Activated CD4-positive, alpha-beta T cell treated with anti-CD3 and anti-CD28 coated beads, Interleukin-2, Interleukin-6, amounts not matched to agents 100 ng/mL and 50 ng/mL, durations not matched to agents 16 hours and 8 hours (primary cell): ENCODE measurements at places on chromosomes 1 and 21.
A peak's percentile ranks its signal among the peaks of the same experiment; 100 is the strongest.

- peak; percentile 28 for DNase-seq
These were observed 393 bp downstream of the BLZF1 start for GRCh38 chr1:169368406-169368769.

- no peak for DNase-seq
These were observed 1.3 kb downstream of the RIMS3 start for GRCh38 chr1:40664167-40664537.

- DNase-seq: no peak
These were observed 5.0 kb downstream of the FAF1 start for GRCh38 chr1:50955116-50955515.

GRCh38 chr1:198620951-198621824, 17.7 kb upstream of the PTPRC start:
- peak; percentile 88 for DNase-seq

GRCh38 chr1:180247061-180247460, 17.0 kb downstream of the LHX4 start:
- peak; percentile 25 for DNase-seq

GRCh38 chr21:15061279-15061678, 3.5 kb downstream of the NRIP1 start:
- no peak for DNase-seq

DNA sequence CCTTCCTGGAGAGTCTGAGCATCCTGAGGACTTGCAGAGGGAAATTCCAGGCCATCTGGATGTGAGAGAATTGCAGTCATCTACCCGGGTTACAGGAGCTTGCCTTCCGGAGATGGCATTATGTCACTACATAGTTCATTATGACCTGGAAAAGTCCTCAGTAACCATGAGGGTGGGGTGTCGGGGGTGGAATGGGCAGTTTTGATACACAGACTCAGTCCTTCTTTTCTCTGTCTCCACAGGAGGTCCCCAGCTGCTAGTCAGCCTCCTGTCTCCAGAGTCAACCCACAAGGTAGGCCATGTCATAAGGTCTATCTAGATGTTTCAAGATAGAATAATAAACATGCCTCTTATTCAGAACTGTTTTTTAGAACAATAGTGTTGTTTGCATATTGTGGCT, 268.2 kb upstream of the SGIP1 start:
- no peak for DNase-seq

GRCh38 chr1:103371234-103371633, 154.3 kb upstream of the RNPC3 start:
- DNase-seq: no peak

DNA sequence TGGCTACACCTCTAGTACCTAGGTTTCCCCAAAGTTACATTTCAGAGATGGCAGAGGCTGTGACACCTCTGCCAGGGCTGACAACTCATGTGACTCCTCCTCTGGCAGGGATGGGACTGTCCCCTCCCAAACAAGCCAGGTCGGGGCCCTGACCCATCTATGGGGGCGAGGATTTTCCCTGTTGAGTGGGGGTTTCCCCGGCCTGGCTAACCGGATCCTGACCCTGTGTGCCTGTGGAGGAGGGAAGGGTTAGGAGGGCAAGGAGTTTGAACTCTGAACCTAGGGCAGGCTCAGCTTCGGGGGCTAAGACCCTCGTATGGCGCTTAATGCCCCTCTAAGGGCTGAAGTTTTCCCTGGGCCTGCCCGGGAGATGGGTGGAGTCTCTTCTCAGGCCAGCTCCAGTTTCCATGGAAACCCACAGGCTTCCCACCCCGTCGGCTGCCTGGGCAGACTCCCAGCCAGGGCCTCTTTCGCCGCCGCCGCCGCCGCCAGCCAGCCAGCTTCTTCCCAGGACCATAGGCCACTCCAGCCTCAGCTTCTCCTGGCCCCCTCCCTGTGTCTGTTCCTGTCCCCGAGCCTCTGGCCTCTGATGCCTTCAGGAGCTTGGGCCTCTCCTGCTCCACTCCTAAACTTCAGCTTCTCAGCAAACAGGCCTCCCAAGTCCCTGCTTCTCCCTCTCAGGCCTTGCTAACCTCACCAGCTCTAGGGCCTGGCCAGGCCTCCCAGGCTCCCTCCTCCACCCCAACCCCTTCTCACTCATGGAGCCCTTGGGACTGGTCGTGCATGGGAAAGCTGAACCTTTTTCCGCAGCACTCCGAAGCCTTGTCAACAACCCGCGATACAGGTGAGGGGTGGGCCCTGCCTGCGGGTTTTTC, at the start of gene BTBD19:
Gene BTBD19, plus strand, starts transcription at position 461 of the 875 bp plus-strand sequence. Its CDS starts 298 bp downstream, at position 759.
- DNase-seq: peak; percentile 81

GRCh38 chr1:206859082-206859521, 6.3 kb upstream of the IL20 start:
- DNase-seq: no peak

- DNase-seq: no peak
These were observed 312.5 kb upstream of the ZRANB2 start for GRCh38 chr1:71393301-71393700.

- DNase-seq: no peak
These were observed 4.4 kb downstream of the GJC2 start for GRCh38 chr1:228154021-228154669.

DNA sequence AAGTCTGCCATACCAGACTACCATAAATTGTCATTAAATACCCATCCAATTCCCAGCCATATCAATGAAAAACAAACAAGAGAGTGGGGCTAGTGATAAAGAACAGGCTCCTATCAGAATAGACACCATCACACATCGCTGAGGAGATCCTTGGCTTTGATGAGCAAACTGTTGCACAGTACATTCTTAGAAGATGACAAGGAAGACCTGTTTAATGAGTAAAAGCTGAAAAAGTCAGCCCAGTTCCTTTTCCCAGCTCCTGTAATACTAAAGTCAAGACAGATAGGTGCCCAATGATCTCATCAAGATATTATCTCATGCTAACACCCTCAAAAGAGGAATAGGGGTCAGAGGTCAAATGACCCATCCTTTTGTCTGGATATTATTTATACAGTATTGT, 164.5 kb upstream of the COA6 start:
- DNase-seq: no peak

- no peak for DNase-seq
These were observed 57.7 kb upstream of the LRRC7 start for GRCh38 chr1:69510026-69510425.

- DNase-seq: no peak
These were observed 83.6 kb downstream of the NRIP1 start for GRCh38 chr21:14981246-14981645.

GRCh38 chr1:226993814-226994585, 53.9 kb downstream of the COQ8A start:
- DNase-seq: no peak

DNA sequence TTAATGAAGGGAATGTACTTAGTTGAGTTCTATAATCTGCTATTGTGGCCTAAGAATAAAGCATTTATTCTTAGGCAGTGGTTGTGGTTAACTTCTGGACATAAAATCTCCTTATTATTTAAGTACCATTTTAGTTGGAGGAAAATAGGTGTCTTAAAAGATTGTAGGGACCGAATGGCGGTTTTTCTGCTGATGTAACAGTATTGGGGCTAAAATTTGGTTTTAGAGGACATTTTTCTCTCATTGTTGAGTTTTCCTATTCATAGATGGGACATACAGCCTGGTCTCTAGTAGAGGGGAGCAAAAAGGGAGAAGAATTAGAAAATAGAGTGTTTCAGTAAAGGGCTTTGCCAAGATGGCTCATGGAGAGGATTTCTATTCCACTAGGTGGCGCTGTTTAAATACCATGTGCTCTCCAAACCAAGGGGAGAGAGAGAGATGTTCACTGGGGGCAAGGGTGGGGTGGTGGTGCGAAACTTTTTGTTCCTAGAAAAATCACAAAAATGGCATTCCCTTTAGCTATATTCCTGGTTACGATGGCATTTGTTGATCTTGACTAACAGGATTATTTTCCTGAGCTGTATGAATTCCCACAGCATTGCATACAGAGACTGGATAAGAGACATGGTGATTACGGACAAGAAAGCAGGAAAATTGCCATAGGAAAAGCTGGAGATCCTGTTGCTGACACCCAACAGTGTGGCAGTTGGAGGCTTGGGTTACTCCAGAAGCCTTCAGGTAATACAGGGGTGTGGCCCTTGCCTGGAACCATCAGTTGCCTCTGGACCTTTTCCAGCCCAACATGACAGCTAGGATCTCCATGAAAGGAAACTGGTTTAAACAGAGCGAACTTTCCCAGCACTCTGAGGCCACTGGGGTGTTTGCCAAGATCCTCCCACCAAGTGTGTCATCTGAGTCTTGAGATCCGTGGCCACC, 18.2 kb upstream of the FCGR2A start:
- peak; percentile 80 for DNase-seq

DNA sequence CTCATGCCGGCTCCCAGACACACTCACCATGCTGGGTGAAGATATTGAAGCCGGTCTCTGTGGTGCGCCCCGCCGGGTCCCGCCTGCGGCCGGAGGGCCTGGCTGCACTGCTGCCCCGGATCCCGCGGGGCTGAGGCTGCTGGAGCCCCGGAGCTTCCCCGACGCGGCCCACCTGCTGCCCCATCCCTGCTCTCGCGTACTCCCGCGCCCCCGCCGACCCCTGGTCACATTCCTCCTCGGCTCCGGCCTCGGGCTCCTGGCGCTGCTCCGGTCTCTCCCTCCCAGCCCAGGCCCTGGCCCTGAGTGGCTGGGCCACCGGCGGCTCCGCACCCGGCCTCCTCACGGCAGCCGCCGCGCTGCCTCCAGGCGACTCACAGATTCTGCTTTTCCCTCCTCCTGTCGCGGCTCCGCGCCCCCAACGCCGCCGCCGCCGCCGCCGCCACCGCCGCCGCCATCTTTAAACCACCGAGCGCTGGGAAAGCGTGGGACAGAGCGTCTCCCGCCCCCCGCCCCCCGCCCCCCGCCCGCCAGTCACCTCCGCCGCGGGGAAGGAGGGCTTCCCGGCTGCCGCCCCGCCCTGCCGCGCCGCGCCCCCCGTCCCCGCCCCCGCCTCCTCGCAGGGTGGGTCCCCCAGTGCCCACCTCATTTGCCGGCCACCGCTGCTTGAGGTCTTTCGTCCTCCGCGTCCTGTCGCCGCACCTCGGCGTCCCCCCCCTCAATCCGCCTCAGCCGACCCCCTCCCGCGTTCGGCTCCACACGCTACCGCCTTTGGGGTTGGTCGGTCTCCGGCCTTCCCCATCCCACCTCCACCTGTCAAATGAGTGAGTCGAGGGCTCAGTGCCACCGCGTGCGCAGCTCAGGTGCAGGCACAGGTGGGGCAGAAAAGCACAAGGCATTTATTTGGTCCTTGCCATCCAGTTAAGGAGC, at the start of gene ABL2:
Gene ABL2, minus strand, starts transcription at position 464 of the 927 bp plus-strand sequence. Its CDS starts 280 bp downstream, at position 184.
- peak; percentile 49 for DNase-seq

DNA sequence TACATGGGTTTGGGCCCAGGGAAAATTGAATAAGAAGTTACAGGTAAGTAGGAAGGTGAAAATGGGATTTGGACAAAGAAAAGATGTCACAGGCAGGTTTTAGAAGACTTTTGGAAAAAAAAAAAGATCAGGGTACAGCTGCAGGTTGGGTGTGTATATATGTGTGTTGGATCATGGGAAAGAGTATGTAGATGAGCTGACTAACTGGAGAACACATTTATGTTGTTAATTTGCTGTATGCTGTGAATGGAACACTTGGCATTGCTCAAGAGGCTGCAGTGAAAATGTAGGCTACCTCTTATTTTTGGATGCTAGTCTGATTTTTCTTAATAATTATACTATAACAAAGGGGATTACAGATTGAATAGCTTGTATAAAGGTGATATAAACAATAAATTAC, 577.7 kb upstream of the USP24 start:
- no peak for DNase-seq

- no peak for DNase-seq
These were observed 34.6 kb downstream of the GADD45A start for GRCh38 chr1:67719329-67720196.

DNA sequence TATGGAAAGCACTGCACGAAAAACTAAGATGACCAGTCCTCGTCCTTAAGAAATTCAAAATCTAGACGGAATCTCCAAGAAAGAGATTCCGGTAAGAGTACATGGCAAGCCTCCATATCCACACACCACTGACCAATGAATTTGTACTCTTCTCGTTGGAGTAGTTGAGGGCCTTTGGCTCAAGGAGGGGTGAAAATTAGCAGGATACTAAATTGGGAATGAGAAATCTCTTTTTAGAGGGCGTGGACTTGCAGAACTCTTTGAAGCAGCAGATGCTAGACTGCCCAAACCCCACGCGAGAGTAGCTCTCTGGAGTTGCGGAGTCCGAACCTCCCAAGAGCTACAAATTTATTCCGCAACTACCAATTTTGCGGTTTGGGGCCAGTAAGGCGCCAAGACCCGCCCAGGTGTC, 872 bp upstream of the PPP2R5A start:
- DNase-seq: no peak

DNA sequence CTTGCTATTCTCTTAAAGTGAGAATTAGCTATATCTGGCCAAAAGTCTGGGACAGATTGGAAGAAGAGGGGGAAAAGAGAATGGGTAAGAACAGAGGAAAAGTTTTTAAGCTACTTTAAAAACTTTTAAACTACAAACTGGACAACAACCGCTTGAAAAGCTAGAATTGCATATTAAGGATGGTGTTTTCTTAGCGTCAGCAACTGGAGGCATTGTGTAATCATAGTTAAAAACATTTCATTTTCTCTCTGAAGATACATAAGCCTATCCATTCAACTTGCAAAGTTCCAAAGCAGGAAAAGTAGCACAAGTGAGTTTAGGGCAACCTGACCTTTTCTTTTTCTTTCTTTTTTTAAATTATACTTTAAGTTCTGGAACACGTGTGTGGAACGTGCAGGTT, 10.9 kb downstream of the PBX1 start:
- DNase-seq: no peak

DNA sequence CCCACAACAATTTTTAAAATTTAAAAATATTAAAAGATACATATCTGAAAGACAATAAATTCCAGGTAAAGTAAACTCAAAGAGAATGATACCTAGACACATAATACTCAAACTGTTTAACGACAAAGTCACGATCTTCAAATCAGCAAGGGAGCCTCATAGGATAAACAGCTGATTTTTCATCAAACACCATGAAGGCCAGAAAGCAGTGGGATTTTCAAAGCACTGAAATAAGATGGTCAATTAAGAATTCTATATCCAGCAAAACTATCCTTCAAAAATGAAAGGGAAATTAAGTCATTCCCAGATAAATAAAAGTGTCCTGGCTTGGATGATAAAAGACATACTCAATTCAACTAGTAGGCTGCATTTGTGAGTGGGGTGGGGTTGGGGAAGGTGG, 100.5 kb downstream of the TIAM1 start:
- no peak for DNase-seq

DNA sequence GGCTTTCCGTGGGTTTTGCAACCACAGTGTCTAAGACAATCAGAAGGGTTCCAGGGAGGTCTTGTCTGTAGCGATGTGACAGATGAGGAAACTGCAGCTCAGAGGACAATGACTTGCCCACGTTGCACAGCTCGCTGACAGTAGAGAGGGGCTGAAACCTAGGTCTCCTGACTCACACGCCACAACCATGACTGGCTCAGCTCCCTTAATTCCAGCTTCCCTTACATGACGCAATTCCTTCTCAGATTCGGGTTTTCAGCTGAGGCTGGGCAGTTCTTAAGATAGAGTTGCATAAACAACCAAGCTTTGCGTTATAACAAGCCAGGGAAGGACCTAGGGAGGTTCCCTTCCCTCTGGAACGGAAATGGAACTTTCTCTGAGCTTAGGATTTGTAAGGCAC, 36.3 kb downstream of the DHCR24 start:
- DNase-seq: no peak
